ENCODE measurements at places on chromosomes 13 and 19.

- DNase-seq, result no peak
Observed at GRCh38 chr19:7349231-7349591, 474 bp downstream of the ARHGEF18 start.

- DNase-seq, result no peak
Observed at GRCh38 chr19:45346449-45346848, 5.9 kb downstream of the KLC3 start.

DNA sequence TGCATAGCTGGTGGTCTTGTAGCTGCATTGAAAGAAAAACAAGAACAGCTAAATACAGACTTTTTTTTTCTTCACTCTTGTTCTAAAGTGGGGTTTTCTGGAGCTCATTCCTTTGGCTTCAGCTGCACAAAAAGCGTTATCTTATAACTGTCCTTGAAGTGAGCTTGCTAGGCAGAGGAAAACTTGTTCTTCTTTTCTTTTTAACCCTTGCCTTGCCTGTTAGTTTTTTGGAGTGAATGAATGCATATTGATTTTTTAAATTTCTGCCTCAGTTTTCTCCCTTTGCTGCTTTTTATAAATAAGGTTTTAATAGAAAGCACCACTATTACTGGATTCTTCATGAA, 1.5 kb downstream of the ZNF765 start:
- DNase-seq, result no peak

DNA sequence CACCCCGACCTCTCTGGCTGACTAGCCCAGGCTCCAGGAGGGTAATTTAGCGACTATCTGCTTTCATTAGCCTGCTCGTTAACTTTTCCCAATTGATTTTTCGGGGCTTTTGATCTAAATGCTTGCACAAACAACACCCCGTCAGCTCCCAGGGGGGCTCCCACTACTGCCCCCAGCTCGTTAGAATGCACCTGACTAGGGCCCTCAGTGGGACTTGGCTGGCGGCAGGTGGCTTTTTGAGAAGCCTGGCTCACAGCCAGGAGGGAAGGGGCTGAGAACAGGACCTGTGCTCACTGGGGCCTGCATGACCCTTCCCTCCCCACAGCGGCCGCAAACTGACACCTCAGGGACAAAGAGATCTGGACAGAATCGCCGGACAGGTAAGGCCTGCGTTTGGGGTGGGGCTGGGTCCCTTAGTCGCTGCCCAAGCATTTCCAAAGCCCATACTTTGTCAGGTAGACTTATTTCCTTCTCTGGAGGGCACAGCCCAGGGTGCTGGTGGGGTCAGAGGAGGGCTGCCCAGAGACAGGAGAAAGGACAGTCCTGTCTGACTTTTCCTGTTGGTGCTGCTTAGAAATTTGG, 7.6 kb upstream of the CD79A start:
- DNase-seq, result no peak
